ENCODE measurements at places on chromosomes 12 and 14.

GRCh38 chr14:76870166-76870565 lies 44.0 kb downstream of the LRRC74A start:
- no peak for DNase-seq

GRCh38 chr14:89773644-89774316 lies 180.8 kb downstream of the EFCAB11 start:
- DNase-seq, result no peak

GRCh38 chr14:54169254-54169924 lies 212.8 kb upstream of the BMP4 start:
- no peak for DNase-seq

- DNase-seq, result no peak
These were observed 4.3 kb downstream of the EMP1 start for GRCh38 chr12:13200841-13201240.

GRCh38 chr14:101460521-101460920 lies 100.8 kb upstream of the DIO3 start:
- DNase-seq, result no peak

DNA sequence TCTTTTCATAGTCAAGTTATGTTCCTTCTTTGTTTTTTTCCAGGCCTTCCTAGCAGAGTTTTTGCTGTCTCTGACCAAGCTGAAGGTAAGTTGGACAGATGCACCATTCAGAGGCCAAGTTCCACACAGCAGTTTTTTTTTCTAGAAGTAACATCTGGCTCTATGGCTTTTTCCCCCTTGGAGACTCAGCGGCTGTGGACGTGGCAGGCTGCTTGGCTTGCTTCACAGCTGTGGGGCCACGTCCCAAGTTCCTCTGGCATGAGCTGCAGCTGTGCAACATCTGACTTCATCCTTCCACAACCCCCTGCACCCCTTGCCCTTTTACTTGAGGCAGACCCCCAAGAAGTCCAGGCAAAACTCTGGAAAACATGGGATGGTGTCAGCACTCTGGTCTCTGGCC lies 24.2 kb upstream of the RHOJ start:
- no peak for DNase-seq

GRCh38 chr12:7150356-7150755 lies 20.2 kb downstream of the CLSTN3 start:
- DNase-seq, result no peak

Data from LNCaP clone FGC (cell line).